ENCODE measurements at places on chromosomes 2 and 18. TPM values are rescaled to one million over a fixed set of nuclear protein-coding genes. Genes with fewer than 3 reads are reported as not detected.

Gene PDCD1
- total RNA-seq: not detected

Gene DCDC2C
- total RNA-seq: not detected

Gene FHOD3
- total RNA-seq: 0.58 TPM

Gene DYNC2LI1
- 8.9 TPM for total RNA-seq

Gene CTNNA2
- not detected for total RNA-seq

Gene LYPD6B
- total RNA-seq: not detected

Gene FAM237A
- not detected for total RNA-seq

Gene ADCYAP1
- total RNA-seq: not detected

Gene ENOSF1
- 50.5 TPM for total RNA-seq

Gene NEU2
- total RNA-seq: not detected

Data from endothelial cell of umbilical vein (primary cell).